ENCODE measurements at places on chromosomes 3 and 15.
A peak's percentile ranks its signal among the peaks of the same experiment; 100 is the strongest.

GRCh38 chr3:114829783-114830182 lies 317.3 kb downstream of the ZBTB20 start:
- DNase-seq = no peak

DNA sequence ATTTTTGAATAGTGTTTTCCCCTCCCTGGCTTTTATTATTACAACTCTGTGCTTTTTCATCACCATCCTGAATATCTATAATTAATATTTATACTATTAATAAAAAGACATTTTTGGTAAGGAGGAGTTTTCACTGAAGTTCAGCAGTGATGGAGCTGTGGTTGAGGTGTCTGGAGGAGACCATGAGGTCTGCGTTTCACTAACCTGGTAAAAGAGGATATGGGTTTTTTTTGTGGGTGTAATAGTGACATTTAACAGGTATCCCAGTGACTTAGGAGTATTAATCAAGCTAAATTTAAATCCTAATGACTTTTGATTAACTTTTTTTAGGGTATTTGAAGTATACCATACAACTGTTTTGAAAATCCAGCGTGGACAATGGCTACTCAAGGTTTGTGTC lies 24.4 kb downstream of the CTNNB1 start:
- no peak for DNase-seq

GRCh38 chr3:14262867-14263266 lies 84.2 kb downstream of the LSM3 start:
- DNase-seq = no peak

- DNase-seq = no peak
Measured at GRCh38 chr3:10474275-10474646, 31.1 kb downstream of the ATP2B2 start.

GRCh38 chr15:96088650-96089049 lies 241.8 kb upstream of the NR2F2 start:
- no peak for DNase-seq

- peak; percentile 7 for DNase-seq
Measured at GRCh38 chr3:152524198-152525140, 255.7 kb downstream of the MBNL1 start.

DNA sequence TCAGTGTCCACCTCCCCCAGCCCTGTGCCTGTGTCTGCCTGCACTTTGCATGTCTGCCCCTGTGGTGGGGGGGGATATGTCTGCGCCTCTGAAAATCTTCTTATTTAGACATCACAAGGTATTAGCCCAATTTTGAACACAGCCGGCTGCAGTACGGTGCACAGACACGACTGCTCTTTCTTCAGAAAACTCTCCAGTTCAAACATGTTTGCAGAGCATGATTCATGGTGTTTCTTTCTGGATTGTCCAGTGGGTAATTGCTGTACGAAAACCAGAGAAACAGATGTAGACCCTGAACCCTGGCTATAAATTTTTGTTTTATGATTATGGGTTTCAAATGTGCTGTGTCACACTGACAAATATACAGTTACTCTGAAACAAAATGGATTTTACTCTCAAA lies 3.4 kb upstream of the RARB start:
- no peak for DNase-seq

DNA sequence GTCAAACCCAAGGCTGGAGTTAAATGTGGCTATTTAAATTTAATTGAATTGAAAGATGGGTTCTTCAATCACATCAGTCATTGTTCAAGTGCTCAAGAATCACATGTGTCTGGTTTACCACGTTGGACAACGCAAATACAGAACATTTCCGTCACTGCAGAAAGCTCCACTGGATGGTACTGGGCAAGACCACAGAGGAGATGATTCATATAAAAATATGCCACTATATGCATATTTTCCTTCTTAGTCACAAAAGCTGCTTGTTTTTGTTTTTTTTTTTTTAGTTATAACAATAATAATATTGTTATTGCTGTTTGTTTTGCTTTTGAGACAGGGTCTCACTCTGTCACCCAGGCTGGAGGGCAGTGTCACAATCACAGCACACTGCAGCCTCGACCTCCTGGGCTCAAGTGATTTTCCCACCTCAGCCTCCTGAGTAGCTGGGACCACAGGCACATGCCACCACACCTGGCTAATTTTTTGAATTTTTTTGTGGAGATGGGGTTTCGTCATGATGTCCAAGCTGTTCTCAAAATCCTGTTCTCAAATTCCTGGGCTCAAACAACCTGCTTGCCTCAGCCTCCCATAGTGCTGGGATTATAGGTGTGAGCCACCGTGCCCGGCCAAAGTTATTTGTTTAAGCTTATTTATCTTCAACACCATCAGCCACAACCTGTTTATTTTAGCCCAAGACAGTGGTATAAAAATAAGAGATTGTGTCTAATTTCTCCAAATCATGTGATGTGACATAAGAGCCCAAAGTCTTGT lies 19.4 kb downstream of the RTP3 start:
- no peak for DNase-seq

- no peak for DNase-seq
Measured at GRCh38 chr3:184751204-184752040, 39.6 kb upstream of the MAGEF1 start.

DNA sequence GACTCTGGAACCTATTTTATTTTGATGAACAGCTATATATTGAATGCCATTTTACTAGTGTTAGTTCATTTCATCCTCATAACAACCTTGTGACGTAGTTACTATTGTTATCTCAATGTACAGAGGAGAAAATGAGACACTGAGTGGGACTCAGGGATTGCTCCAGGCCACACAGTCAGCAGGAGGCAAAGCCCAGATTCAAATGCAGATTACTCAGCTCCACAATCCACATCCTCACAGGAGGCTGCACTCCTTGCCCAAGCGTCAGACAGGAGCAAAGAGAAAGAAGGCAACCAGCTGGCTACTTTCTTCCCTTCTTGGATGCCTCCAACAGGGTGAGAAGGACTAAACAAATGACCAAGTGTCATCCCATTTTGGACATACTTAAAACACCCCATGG lies 92.0 kb upstream of the CCDC54 start:
- no peak for DNase-seq

DNA sequence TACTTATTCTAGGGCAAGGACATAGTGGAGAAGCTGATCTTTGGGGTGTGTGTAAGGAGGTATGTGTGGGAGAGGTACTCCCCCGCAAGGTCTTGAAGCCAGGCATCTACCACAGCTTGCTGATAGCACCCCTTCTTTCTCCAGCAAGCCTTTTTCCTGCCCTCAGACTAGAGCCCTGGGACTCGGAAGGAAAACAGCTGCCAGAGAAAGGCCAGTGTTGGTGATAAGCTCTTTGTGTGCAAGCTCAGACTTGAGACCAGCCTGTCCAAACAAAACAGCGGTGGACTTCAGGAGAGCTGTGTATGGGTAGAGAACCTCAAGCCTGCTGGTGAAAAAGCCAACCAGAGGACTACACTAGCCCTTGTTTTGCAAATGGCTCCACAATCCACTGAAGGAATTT lies 1028.6 kb downstream of the MCTP2 start:
- no peak for DNase-seq

- DNase-seq = no peak
Measured at GRCh38 chr3:183178833-183179549, 16.5 kb upstream of the LAMP3 start.

DNA sequence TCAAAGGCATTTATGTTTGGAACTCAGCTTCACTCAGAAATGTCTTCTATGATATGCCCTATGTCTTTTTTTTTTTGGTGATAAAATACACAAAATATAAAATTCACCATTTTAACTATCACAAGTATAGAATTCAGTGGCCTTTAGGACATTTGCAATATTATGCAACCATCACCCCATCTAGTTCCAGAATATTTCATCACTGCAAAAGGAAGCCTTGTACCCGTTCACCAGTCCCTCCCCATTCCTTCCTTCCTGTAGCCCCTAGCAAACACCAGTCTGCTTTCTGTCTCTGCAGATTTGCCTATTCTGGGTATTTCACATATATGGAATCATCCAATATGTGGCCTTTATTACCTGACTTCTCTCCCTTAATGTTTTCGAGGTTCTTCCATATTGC lies 134.8 kb downstream of the ADAMTS9 start:
- DNase-seq = no peak

DNA sequence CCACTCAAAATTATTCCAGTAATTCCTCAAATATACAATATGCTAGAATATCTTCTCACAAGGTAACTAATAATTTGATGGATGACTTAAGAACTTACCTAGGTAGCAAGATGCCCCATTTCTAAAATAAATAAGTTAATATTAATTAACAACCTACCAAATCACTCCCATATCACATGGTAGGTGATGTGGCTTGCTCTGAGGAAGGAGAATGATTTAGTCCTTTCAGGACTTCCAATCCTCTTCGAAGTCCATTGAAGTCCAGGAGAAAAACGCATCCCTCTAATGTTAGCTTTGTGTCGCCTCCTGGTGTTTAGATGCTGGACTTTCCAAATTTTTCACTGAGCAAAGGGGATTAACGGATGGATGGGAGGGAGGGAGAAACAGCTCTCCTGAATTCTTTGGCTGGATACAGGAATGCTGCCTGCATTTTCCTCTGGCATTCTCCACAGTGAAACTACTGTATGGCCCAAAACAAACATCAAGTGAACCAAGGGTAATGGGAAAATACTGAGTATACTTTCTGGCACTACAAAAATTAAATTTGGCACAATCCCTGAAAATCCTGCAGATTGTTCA lies 58.6 kb downstream of the PRICKLE2 start:
- DNase-seq = no peak

- no peak for DNase-seq
Measured at GRCh38 chr3:13484851-13485590, 4.9 kb downstream of the HDAC11 start.

DNA sequence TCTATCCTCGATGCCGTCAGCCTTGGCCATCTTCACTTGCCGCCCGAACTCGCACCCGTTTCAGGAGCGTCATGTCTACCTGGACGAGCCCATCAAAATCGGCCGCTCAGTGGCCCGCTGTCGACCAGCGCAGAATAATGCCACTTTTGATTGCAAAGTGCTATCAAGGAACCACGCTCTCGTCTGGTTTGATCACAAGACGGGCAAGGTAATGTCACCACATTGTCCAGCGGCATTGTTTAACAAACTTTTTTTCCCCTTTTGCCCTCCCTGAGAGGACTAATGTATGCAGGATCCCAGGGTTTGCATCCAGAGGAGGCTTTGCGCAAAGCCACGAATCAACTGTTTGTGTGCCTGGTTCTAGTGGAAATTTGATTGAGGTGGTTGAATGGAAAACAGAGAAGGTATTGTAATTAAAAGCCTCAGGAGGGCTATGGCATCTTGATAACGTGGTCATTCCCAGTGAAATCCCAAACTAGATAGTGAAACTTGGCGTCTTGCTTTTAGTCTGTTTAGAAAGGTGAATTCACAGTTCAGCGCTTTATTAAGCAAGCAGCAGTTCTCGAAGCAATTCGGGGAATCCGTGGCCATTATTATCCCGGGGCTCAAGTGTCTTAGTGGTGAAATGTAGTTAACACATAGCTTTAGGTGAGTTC lies 1.7 kb downstream of the SLMAP start:
- DNase-seq = no peak

- DNase-seq = no peak
Measured at GRCh38 chr3:160023476-160023875, 34.8 kb downstream of the IL12A start.

DNA sequence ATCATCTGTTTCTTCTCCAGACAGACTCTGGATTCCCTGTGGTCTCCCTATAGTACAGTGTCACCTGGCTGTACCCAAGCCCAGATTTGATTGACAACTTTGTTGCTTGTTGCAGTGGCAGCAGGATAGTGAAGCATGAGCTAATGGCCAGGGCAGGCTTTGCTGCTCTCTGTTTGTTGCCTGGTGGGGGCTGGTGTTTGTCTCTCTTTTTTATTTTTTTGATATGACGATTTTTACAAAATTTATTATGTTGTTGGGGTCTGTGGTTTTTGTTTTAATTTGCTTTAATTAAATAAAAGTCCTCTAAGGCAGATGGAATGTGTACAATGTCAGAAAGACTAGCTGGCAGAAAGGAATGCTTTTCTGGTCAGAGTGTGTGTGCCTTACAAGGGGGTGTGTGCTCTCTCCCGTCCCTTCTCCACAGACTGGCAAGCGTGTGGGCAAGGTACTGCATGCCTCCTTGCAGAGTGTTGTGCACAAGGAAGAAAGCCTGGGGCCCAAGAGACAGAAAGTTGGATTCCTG lies 15.2 kb upstream of the CLEC3B start:
- no peak for DNase-seq

GRCh38 chr3:137174514-137174913 lies 216.7 kb downstream of the IL20RB start:
- DNase-seq = no peak

DNA sequence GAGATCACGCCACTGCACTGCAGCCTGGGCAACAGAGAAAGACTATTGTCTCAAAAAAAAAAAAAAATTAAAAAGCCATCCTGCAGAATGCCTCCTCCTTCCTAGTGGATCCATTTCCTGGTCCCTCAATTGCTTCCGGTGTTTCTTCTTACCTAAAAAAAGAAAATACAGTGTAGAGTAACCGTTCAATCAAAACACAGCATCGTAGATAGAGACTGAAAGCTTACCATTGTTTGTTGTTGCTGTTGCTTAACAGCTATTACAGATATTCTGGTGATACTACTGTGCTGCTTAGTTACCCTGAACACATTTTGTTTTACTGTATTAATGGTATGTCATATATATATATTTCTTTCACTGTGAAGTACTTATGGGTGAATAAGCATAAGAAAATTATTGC lies 105.5 kb upstream of the LRRFIP2 start:
- no peak for DNase-seq

- DNase-seq = no peak
Measured at GRCh38 chr15:68518046-68518445, 60.7 kb upstream of the CORO2B start.

DNA sequence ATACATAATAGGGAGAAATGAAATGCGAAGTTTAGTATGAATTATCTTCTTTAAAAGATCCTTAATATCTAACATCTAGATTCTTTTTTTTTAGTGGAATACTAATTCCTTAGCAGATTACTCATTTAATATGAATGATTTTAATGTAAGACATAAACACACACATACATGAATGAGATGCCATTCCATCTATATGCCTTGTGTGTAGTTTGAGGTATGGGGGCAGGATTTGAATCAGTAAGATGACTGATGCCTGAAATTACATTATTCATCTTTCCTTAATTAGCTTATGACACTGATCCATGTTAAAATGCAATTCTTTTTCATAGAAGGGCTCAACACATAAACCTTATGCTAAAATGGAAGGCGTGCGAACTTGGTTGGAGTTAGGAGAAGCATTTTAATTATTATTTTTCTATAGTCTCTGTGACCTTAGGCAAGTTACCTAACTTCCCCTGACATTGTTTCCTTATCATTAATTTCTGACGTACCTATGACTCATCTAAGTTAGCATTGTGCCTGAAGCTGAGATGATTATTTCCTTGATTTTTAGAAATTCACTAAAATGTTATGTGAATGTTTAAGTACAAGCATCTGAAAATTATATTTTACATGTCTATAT lies 10.8 kb upstream of the BNIP2 start:
- no peak for DNase-seq

- no peak for DNase-seq
Measured at GRCh38 chr3:106070187-106070586, 201.4 kb upstream of the CBLB start.
